ENCODE measurements at places on chromosomes 11 and 22.

GRCh38 chr11:65410936-65411680 lies 11.5 kb upstream of the NEAT1 start:
- DNase-seq: no peak

DNA sequence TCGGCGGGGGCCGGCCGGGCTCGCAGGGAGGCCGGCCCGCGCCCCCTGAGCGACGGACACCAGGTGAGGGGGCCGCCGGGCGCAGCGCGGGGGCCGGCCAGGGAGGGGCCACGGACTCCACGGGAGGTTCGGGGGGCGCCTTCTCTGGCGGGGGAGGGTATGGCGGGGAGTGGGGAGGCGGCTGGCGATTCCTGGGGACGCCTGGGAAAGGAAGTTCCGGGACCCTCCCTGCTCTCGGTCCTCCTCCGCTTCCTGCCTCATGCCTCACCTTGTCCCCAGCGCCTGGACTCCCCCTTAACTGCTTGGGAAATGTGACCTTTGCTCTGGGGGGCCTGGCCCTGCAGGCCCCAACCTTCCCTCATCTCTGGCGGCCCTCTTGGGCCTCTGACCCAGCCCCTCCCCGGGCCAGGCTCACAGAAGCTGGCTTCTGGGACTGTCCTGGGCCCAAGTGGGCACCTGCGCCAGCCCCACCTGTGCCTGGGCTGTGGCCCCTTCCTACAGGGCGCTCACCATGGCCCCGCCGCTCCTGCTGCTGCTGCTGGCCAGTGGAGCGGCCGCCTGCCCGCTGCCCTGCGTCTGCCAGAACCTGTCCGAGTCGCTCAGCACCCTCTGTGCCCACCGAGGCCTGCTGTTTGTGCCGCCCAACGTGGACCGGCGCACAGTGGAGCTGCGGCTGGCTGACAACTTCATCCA lies 516 bp downstream of the LRFN4 start:
- no peak for DNase-seq

DNA sequence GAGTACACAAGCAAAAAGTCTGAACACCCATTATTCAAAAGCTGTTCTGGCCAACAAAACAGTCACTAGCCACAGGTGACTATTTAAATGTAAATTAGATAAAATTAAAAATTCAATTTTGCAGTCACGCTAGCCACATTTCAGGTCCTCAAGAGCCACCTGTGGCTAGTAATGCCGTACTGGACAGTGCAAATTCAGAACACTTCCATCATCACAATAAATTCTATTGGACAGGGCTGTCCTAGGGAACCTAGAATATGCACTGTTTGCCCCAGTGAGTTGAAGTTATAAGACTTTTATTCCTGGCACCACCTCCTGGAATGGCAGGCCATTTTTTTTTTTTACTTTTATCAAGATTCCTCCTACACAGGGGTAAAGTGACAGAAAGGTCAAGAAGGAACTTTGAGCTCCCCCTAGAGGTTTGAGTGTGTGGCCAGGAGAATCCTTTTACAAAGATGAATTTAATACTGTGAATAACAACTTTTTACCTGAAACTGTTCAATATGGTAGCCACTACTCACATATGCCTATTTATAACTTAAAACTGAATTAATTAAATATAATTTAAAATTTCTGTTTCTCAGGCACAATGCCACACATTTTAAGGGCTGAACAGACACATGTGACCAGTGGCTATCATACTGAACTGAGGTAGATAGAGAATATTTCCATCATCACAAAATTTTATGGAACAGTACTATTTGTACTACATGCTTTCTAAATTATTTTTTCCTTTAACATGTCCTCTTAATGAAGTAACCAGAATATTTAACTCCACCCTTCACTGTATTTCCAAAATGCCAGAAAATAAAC lies 6.5 kb downstream of the MSANTD2 start:
- DNase-seq: peak; percentile 28

GRCh38 chr22:49964136-49965090 lies 3.8 kb downstream of the PIM3 start:
- no peak for DNase-seq

- DNase-seq: no peak
These were observed 61.9 kb downstream of the MED15 start for GRCh38 chr22:20569059-20570058.

DNA sequence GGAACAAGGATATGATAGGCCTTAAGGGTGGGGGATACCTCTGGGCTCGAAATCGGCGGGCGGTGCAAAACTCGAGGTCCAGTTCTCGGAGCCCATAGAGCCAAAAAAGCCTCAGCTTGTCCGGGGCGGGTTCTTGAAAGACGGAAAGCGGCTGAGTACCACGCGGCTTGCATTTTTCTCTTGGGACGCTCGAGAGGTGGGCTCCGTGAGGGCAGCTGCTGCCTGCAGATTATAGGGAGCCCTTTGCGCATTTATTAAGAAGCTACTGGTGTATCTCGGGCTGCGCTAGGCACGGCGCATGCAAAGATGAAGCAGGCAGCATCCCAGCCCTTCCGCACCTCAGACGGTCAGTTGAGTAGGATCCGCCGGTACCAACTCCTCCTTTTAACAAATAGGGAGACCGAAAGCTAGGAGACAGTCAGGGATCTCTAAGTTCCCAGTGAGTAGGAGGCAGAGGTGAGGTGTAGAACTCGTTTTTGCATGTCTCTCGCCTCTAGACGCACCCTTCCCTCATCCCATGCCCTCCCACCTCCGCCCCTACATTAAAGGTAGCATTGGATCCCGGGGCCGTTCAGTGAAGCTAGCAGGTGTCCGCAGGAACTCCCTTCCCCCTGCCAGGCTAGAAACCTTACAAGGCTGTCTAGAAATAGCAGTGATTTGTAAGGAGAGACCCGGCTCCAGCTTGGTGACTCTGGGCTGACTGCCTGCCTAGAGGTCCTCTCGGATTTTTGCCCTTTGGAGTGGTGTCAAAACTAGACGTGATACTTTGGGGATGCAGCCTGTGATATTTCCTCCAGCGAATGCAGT lies 768 bp downstream of the LDHA start:
- no peak for DNase-seq

DNA sequence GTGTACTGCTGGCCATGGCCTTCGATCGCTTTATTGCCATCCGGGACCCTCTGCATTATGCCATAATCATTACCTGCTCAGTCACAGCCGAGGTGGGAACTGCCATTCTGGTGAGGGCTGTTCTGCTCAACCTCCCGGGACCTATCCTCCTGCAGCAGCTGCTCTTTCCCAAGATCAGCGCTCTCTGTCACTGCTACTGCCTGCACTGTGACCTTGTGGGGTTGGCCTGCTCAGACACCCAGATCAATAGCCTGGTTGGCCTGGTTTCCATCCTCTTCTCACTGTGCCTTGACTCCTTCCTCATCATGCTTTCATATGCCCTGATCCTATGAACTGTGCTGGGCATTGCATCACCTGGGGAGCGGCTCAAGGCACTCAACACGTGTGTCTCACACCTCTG lies 24.9 kb upstream of the TRIM21 start:
- DNase-seq: no peak

GRCh38 chr11:93225662-93226061 lies 27.9 kb upstream of the SLC36A4 start:
- peak; percentile 45 for DNase-seq

- no peak for DNase-seq
These were observed 2.8 kb upstream of the UPK2 start for GRCh38 chr11:118953265-118953664.

DNA sequence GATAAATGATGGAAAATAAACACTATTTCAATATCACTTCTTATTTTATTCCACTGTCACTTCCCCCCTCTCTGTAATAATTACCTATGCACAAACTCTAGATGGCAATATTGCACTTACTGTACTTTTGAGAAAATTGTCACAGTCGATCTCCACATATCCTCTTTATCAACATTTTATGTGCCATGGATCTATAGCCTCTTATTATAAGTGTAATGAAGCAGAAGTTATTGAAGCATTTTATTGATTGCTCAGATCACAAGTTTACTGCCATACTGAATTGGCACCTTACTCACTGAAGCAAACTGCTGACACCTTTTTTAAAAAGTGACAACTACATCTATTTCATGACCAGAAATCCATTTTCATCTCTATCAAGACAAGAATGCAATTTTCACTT lies 133.4 kb downstream of the DCDC1 start:
- no peak for DNase-seq

- no peak for DNase-seq
These were observed 18.8 kb downstream of the SNX19 start for GRCh38 chr11:130897262-130898182.

GRCh38 chr22:24501301-24502005 lies 6.3 kb downstream of the UPB1 start:
- no peak for DNase-seq

DNA sequence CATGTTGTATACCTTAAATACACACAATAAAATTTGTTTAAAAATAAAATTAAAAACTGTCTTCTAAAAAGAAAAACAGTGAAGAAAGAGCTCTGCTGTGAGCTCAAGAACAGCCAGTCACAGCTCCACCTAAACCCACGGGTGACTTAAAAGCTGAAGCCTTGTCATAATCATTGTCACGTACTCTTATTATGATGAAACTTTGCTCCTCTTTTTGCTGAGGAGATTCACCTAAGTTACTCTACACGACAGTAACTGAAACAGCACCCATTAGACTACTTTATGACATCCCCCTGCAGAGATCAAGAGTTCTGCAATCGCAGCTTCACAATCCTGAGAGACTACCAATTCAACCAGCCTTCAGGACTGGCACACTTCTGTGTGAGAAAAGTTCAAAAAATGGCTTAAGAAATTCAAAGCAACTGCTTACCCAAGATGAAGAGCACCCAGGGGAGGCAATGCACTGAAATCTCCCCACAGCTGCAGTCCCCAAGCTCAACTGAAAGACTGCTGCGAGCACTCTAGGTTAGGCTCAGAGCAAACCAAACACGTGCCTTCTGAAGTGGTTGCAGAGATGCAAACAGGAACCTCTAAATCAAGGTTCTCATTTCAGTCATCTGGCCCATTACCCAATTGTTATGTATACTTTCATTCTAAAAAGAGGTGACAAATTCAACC lies at the start of gene JAML:
Gene JAML (minus strand): TSS at position 501 of the 678 bp plus-strand sequence. CDS start 10,145 bp downstream, outside the sequence.
- DNase-seq: no peak

GRCh38 chr11:114929351-114930000 lies 251.1 kb downstream of the NXPE2 start:
- DNase-seq: no peak

DNA sequence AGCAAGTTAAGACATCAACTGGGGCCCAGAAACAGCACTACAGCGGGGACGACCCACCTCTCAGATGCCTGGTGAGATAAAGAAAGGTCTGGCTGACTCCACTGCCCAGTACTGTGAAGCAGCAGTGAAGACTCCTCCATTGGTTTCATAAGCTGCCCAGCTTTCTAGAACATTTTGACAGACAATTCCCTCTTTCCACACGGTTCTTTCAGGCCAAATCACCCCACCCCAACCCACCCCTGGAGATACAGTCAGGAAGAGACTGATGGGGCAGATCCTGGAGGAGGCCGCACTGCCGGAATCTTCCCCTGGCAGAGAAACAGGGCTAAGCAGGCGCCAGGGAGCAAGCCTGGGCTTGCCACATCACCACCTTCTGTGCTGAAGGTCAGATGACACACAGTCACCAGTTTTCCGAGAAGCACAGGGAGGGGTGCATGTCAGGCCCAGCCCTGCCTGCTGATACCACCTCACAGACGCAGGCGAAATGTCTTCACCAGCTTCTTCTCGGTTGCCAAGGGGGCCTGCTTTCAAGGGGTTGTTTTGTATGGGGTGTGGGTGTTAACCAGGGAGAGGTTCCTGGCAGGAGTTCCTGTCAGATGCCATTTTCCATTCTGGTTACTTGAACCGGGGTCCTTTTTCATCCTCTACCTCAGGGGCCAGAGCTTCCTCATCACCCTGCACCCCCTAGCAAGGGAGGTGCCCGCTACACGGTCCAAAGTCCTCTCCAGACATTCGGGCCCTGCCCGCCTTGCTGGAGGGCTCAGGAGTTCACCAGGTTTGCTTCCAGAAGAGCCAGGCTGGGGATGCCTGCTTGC lies 1.4 kb upstream of the NEAT1 start:
- no peak for DNase-seq

- DNase-seq: no peak
These were observed 177.4 kb upstream of the NECTIN1 start for GRCh38 chr11:119906376-119906775.

GRCh38 chr11:22808571-22809197 lies 20.9 kb downstream of the SVIP start:
- no peak for DNase-seq

- no peak for DNase-seq
These were observed 2.0 kb downstream of the KCNJ11 start for GRCh38 chr11:17386331-17387084.

- DNase-seq: no peak
These were observed 21.2 kb upstream of the OSBPL5 start for GRCh38 chr11:3186166-3186953.

- DNase-seq: no peak
These were observed 100.9 kb upstream of the LDLRAD3 start for GRCh38 chr11:35842958-35843357.

DNA sequence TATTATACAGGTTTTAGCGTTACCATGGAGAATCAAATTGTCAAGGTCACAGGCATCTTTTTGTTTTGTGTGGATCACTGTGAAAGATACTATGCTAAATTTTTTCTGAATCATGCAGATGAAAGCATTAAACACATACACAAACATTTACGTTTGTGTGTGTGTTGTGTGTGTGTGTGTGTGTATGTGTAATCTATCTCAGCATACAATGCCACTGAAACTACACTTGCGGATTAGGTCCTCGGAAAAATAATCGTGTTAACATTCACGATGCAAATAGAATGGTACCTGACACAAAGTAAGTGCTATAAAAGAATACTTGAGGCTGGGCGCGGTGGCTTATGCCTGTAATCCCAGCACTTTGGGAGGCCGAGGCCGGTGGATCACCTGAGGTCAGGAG lies 41.9 kb upstream of the TOP3B start:
- no peak for DNase-seq

GRCh38 chr11:75930534-75930933 lies 115.5 kb downstream of the UVRAG start:
- no peak for DNase-seq

DNA sequence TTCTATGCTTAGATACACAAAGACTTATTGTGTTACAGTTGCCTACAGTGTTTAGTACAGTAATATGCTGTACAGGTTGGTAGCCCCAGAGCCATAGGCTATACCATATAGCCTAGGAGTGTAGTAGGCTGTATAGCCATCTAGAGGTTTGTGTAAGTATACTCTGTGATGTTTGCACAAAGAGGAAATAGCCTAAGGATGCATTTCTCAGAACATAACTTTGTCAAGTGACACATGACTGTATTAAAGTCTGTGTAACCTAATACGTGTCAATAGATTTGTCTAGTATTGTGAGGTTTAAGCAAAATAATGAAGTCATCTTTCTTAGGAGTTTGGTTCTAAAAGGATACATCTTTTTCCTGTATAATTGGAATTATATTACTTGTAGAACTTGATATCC lies 5.5 kb downstream of the ZC3H12C start:
- DNase-seq: no peak
